ENCODE measurements at places on chromosomes 12 and 14.

- no peak for DNase-seq
These were observed 770.5 kb downstream of the MED13L start for GRCh38 chr12:115506822-115507559.

DNA sequence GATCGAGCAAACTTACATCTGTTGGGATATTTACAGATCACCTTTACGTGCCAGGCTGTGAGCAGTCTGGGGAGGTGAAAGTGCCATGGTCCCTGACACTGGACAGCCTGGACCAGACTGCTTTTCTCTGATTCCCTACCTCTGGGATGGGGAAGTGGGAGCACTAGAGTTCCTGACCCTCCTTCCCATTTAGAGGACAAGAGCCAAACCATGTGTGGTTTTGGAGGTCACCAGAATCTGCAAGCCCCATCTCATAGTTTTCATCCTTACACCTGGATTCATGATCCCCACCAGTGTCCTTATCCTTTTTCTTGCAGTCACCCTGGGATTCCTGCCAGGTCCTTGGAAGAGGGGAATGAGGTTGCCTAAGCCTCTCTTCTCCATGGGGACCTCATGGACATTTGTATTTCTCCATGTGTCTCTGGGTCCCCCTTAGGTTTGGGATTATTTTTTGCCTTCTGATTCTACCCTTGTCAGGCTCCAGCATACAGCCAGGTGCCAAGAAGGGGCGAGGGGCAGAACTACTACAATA lies 1.5 kb upstream of the WNT10B start:
- DNase-seq, result no peak

GRCh38 chr12:99370421-99371138 lies 277.0 kb upstream of the GARIN6 start:
- no peak for DNase-seq

DNA sequence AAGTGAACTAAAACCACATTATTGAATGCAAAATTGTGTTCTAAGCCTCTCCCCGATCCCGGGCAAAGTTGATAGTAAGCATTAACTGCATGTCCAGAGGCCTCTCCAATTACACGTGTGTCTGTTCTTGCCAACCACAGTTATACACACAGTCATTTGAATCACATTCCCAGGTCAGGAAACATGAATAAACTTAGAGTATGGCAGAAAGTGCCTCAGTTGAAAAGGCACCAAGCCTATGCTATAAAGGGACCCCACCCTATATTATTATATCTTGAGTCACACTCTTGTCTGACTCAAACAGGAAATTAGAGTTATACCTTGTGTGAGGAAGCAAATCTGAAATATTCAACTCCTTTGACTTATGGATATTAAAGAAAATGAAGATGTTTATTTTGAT lies 128.3 kb upstream of the STXBP6 start:
- DNase-seq, result no peak

GRCh38 chr12:12190087-12190809 lies 76.6 kb downstream of the LRP6 start:
- no peak for DNase-seq

DNA sequence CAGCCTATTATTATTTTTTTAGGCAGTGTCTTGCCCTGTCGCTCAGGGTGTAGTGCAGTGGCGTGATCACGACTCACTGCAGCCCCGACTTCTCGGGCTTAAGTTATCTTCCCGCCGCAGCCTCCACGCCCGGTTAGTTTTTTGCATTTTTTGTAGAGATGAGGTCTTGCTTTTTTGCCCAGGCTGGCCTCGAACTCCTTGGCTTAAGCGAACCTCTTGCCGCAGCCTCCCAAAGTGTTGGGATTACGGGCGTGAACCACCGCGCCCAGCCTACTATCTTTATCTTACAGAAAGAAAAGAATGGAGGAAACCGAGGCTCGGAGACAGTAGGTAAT lies 507 bp upstream of the PTPN11 start:
- DNase-seq, result no peak

DNA sequence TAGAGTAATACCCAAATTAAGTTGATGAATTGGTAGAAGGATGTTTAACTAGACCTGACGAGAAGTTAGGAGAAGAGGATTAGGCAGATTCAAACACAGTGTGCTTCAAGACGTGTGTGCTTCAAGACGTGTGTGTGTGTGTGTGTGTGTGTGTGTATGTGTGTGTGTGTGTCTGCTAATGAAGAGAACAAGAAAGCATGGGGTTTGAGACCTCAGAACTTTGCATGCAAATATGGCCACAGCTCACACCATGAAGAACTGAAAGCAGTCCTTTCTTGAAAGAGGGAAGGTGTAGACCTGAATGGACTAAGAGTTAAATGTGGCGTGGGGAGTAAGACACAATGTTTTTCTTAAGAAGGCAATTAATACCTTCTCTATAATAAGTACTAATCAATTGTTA lies 32.5 kb upstream of the SSPN start:
- DNase-seq, result no peak

- no peak for DNase-seq
These were observed 111.9 kb downstream of the STAB2 start for GRCh38 chr12:103698752-103699560.

DNA sequence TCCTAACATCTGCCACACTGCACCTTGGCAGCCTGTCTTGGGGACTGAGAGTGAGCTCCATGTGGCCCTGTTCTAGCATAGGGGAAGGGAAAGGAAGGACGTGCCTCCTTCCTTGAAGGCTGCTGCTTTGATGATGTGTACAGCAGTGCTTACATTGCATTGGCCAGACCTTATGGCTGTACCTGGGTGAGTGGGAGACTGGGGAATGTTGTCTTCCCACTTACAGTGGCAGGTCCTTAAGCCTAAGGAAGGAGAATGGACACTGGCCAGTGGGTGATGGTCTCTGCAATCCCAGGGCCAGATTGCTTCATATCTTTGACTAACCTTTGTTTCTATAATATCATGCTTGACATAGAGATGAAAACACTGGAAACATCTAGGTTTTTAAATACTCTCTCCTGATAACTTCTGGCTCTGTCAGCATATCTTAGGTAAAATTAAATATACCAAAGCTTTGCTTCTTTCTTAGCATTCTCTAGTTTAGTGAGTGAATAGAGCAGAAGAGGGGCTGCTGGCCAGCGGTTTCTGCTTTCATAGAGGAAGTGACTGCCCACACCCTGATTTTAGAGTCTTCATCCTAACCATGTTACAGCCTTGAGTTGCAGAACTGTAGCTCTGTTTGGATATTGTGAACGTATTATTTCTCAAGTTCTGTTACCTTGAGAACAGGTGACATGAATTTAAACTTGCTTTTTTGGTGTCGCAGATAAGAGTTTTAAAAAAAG lies 27.2 kb downstream of the KLC1 start:
- no peak for DNase-seq

- no peak for DNase-seq
These were observed 836 bp downstream of the AAAS start for GRCh38 chr12:53320352-53321195.

- DNase-seq, result no peak
These were observed 60.5 kb downstream of the BTG1 start for GRCh38 chr12:92085040-92085735.

DNA sequence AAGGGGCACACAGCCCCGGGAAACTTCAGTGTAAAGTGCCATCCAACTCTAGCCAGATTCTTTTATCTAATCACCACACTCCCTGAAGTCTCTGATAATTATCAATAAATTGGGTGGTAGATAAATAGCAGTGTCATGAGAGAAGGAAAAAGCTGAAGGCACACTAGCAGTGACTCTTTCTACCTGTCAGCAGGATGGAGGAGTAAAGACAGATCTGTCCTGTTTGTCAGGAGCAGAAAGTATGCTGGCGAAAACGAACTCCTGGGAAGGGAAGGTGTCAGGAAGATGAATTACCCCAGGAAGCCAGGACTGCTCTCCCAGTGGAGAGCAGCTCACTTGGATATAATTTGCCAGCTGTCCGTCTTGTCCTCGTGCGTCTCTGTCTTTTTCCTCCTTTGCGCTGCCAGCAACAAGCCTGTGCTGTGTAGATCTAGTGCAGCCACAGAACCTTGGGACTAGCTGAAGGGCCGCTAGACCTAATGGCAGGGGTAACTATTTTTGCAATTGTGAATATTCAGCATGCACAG lies 981.9 kb downstream of the DIO2 start:
- DNase-seq, result no peak

DNA sequence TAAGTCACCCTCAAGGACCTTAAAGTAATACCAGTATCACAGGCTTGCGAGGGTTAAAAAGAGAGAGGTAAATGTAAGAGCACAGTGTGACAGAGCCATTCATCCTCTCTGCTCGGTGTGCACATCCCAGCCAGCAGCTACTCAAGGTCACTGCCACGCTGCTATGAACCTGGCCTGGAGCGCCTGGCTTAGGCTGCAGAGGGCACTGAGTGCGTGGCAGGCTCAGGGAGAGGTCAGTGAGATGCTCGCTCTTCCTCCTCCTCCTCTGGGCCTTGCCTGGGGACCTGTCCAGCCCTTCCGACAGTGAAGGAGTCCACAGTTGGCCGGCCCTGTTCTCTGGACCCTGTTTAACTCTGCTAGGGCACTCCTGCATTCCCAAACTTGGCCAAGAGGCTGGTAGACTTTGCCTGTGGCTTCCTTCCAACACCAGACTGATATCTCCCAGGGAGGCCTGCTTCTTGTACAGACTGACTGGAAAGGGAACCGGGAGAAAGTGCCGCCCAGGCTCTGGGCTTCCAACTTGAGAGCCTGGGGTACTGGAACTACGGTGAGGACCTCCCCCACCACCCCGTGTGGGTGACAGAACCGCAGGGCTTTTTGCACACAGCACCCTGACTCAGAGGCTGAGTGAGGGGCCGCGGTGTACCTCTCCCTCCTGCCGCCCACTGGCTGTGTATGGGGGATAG lies 62.6 kb upstream of the CORO1C start:
- no peak for DNase-seq

DNA sequence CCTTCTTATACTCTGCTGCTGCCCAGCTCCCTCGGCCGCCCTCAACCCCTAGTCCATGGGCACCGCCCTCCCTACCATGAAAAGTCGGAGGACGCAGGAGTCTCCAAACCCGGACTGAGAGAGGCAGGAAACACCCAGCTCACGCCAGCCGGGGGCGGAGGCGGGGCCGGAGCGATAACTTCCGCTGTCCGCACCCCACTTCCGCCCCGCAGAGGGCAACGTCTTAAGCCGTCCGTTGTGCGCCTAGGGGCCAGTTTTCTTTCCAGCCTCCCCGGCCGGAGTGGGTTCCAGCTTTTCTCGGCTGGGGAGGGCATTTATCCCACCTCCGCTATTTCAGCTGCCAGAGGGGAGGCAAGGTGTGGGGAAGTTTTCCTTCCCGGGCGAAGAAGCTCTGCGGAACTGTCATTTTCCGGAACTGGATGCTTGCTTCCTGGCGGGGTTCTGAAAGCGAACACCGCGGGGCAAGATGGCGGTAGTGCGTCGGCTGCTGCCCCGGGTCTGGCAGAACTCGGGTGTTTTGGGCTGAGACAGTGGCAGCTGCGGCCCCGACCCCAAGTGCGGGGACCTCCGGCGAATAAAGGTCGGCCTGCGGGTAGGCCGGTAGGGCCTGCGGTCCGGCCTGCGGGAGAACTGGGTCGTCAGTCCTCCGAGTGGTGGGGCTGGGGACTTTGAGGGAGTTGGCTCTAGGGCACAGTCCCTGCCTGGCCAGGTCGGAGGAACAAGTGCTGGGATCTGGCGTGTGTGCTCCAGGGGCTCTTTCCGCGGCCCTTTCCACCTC lies at the start of the genes KCTD10 and UBE3B:
KCTD10 (minus strand) TSS at position 116 of the 778 bp plus-strand sequence; CDS start at position 78, 38 bp downstream.
UBE3B (plus strand) TSS at position 450 of the 778 bp plus-strand sequence. CDS start 5,918 bp downstream, outside the sequence.
- peak; percentile 97 for DNase-seq

GRCh38 chr14:21367582-21368144 lies 16.2 kb downstream of the SUPT16H start:
- DNase-seq, result no peak

DNA sequence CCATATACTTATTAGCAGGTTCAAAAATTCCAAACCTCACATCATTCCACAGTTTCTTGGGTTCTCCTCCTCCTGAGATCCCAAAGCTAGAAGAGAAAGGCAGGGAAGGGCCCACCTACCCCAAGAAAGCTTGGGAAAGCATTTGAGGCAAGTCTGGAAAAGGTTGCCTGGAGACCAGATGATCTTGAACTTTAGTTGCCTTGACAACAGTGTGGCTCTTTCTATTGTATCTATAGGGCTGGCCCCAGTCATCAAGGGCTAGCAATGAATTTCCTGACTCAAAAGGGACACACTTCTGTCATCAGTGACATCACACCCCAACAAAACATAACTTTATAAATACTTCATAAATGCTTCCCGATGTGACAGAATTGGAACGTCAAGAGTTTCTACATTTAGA lies 40.0 kb downstream of the ZFYVE1 start:
- DNase-seq, result no peak

Data from HEK293T (cell line).